ENCODE measurements at places on chromosomes 5 and 9.

DNA sequence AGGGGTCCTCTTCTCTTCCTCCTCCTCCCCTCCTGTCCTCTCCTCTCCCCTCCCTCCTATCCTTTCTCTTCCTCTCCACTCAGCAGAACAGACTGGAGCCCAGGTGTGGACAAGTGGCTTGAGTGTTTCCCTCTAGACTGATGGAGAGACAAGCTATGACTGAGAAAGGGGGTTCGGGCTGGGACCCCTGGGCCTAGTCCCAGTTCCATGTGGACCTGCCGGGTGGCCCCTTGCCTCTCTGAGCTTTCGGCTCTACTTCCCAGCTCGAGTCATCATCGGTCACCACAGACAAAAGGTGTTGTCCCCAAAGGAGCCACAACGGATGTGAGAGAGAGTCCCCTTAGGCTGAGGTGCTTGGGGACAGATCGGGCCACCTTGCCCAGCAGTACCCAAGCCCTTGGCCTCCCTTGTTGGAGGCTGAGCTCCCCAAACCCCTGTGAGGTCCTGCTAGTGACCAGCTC, 3.4 kb upstream of the RXRA start:
- DNase-seq, result no peak

- no peak for DNase-seq
These were observed 276.3 kb downstream of the EPB41L4A start for GRCh38 chr5:112142769-112143270.

- DNase-seq, result no peak
These were observed 132.1 kb downstream of the COX7C start for GRCh38 chr5:86749841-86750240.

DNA sequence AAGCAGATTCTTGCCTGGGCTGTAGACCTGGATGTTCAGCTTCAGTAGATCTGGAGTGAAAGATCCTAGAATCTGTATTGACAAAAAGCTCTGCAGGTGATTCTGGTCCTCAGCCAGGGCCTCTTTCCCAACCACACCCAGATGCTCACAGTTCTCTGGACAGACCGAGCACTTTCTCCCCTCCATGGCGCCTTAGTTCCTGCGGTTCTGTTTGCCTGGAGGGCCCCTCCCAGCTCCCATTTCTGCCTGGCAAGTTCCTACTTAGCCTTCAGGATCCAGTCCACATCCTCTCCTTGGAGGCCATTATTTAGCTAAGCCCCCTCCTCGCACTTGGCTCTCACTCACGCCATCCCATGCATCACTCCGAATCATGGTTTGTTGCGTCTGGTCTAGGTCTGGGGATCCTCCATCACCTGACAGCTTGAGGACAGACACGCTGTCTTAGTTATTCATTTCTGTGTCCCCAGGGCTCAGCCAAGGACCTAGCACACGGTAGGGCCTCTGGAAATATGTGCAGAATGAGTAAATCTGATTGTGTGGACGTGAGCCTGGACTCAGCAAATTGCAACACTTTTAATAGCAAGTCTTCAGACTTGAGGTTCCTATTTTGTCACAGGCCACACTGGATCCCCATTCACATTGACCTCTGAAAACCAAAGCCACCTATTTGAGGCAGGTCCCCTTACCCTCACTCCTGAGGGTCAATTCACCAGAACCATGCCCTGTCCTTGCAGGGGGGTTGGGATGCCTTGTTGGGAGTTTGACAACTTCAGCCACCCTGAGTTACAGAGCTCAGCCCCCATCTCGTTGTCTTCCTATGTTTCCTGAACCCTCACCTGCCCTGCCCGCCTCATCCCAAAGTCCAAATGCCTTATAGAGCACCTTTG, 50.7 kb downstream of the COL15A1 start:
- no peak for DNase-seq

All from A172 (cell line).